ENCODE measurements at places on chromosomes 3 and 15.
A peak's percentile ranks its signal among the peaks of the same experiment; 100 is the strongest.

- peak; percentile 19 for DNase-seq
Observed at GRCh38 chr3:43998836-43999727, 242.6 kb upstream of the TOPAZ1 start.

- no peak for DNase-seq
Observed at GRCh38 chr3:138384976-138385375, 36.6 kb downstream of the MRAS start.

DNA sequence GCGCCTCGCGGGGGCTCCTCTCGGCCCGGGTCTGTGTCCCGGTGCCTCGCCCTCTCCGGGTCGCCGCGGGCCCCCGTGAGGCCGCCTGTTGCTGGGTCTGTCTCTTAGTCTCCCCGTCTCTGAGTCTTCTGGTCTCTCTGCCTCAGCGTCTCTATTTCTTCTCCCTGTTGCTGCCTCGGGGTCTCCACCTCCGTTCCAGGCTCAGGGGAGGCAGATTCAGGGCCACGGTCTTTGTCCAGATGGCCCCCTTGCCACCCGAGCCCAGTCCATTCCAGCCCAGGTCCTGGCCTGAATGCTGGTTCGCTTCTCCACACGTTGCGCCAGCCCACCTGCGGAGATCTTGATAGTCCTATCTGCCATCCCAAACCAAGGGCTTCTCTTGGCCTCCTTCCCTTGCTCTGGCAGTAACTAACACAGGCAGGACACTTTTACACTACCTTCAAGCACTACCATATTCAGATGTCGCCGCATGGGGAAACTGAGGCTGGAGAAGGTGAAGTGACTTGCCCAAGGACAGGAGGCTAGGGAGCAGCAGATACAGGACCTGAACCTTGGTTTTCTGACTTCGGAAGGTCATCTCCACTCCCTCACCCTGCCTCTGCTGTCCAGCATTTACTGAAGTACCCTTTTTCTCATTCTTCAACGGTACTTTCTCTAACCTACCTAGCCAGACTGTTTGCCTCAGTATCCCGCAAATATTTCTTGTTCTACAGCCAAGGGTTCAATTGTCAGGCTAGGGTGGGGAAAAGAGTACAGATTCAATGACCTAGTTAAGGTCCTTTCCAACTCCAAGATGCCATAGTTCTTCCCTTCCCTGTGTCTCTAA, 616 bp upstream of the IGDCC4 start:
- no peak for DNase-seq

DNA sequence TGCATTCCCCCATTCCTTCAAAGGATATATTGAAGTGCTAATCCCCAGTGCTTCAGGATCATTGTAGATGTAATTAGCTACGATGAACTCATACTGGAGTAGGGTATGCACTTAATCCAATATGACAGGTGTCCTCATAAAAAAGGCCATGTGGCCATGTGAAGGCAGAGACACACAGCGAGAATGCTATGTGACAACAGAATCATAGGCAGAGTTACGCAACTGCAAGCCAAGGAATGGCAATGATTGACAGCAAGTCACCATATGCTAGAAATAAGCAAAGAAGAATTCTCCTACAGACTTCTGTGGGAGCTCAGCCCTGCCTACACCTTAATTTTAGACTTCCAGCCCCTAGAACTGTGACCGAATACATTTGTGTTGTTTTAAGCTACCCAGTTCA, 875.6 kb upstream of the ROBO1 start:
- DNase-seq = no peak

GRCh38 chr15:41581110-41581509, 22.1 kb downstream of the TYRO3 start:
- DNase-seq = no peak

DNA sequence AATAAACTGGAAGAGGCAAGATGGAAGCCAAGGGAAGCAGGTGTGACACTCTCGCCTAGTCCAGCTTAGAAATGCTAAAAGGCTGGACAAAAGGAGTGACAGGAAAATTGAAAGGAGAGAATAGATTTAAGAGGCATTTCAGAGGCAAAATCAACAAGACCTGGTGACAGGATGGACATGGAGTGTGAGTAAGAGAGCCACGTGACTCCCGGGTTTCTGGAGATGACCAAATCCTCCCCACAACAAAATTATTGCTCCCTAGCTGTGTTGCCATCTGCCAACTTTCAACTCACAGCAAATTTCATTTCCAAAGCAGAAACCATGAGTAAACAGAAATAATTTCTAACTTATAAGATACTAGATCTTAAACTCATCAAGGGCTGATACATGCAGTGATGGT, 52.6 kb downstream of the MTHFS start:
- no peak for DNase-seq

DNA sequence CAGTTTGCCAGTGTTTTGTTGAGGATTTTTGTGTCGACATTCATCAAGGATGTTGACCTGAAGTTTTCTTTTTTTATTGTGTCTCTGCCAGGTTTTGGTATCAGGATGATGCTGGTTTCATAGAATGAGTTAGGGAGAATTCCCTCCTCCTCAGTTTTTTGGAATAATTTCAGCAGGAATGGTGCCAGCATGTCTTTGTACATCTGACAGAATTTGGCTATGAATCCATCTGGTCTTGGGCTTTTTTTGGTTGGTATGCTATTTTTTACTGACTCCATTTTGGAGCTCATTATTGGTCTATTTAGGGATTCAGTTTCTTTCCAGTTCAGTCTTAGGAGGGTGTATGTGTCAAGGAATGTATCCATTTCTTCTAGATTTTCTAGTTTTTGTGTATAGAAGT, 320.0 kb upstream of the PPP2R3A start:
- no peak for DNase-seq

- no peak for DNase-seq
Observed at GRCh38 chr15:29433050-29433318, 163.4 kb upstream of the NSMCE3 start.

GRCh38 chr15:73244333-73244732, 124.4 kb downstream of the HCN4 start:
- no peak for DNase-seq

GRCh38 chr3:168472783-168473182, 377.1 kb upstream of the GOLIM4 start:
- DNase-seq = no peak

DNA sequence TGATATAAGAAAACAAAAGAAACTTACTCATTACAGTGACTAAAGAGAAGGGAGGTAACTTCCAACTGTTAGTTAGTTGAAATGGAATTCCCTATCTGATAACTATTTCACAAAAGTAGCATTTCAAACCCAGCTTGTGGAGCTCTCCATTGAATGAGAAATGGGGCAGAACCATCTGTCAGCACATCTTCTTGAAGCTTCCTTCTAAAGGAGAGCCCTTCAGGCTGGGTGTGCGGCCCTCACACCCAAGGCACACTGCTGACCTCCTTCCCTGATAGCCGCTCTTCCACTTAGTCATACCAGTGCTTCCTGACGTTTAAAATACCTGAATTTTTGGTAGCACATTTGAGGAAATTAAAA, 28.1 kb upstream of the VEPH1 start:
- DNase-seq = no peak

DNA sequence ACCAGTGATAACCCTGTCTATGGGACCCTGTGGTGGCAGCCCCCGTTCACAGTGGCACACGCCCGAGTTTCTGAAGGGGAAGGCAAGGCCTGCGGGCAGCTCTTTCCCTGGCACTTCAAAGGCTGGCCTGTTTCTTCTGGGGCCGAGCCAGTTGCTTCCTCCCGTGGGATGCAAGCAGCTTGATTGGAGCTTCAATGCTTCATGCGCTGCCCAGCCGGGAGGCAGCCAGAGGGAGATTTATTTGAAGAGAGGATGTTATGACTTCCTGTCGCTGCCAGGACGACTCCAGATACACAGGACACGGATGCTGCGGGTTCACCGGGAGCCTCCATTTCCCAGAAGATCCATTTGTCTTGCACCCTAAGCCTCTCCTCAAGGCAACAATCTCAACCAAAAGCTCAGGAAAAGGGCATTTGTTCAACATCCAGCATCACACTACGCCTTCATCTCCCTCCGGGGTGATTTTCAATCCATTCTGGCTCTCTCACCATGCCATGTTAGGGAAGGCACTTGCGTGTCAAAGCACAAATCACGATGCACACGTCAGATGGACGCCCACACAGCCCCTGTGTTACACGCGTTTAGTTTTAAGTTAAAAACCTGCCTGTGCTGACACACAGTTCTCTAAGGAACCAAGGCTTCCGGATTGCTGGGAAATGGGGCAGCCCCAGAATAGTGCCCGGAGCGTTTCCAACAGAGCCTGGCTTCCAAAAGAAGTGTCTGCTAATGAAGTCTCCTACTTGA, 330.2 kb downstream of the OCA2 start:
- no peak for DNase-seq

- DNase-seq = no peak
Observed at GRCh38 chr15:87267798-87268197, 988.7 kb downstream of the NTRK3 start.

DNA sequence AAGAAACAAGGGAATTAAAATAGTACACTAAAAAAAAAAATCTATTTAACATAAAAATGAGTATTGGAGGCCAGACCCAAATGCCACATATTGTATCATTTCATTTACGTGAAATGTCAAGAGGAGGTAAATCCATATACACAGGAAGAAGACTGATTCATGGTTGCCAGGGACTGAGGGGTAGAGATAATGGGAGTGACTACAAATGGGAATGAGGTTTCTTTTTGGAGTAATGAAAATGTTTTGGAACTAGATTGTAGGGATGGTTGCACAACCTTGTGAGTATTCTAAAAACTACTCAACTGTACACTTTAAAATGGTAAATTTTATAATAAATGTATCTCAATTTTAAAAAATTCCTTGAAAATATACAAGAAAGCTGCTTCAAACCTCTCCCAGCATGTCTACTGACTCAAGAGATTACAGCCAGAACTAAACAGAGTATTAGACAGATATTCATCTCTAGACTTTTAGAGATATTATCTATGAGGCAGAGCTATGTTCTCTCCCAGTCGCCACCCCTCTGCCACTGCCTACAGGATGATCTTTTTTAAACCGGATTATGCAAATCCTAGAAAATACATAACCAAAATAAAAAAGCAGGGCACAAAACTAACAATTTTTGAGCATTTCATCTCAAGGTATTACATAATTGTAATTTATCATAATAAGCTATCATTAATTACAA, 6.2 kb downstream of the HLTF start:
- DNase-seq = no peak

GRCh38 chr15:90818251-90819210, 49.9 kb upstream of the FURIN start:
- DNase-seq = peak; percentile 40
